ENCODE measurements at places on chromosomes 1 and 21.

DNA sequence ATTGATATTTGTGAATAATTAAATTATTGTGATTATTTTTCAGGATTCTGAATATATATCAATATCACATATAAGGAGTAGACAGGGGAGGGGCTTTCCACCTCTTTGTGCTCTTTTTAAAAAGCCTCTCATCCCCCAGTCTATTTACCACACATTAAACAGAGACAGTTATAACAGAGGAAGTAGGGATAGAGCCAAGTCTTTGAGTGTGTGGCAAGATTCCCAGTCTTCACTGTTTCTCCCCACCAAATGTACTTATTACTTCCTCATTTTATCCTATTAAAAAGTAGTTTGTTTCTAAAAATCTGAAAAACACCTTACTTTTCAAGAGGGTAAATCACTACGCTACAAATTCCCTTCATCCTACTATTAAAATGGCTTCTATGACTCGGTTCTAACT lies 46.7 kb downstream of the EPS15 start:
- no peak for DNase-seq

DNA sequence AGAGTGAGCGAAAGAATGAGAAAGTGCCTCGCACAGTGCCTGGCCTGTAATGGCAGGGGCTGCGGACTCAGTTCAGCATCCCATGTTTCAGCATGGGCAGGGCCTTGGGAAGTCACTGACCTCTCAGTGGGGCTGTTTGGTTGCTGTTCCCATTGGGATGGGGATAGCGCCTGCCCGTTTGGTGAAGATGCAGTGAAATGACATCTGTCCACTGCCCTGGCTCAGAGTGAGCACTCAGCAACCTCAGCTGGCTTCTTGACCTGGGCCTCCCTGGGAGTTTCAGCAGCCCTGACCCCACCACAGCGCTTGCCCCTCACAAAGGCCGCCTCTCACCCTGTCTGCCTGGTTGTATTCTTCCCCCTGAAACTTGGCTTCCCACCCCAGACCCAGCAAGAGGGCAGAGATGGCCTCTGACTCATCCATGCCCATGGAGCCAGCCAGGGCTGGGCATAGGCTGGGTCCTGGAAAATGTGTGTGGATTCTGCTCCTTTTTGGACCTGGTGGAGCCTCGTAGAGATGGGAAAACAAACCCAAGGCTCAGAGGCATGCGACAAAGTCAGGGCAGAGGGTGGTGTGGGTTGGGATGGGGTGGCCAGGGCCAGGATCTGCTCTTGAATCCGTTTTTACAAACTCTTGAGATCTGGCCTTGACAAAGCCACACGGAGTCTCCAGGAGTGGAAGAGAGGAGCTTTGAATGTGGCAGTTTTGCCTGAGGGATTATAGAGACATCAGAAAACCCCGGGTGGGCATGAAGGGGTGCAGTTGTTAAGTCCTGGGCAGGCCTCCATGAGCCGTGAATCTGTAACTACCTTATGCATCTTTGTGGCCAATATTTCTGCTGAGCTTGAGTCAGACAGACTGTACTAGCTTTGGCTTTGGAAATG lies 1.2 kb downstream of the XKR8 start:
- no peak for DNase-seq

DNA sequence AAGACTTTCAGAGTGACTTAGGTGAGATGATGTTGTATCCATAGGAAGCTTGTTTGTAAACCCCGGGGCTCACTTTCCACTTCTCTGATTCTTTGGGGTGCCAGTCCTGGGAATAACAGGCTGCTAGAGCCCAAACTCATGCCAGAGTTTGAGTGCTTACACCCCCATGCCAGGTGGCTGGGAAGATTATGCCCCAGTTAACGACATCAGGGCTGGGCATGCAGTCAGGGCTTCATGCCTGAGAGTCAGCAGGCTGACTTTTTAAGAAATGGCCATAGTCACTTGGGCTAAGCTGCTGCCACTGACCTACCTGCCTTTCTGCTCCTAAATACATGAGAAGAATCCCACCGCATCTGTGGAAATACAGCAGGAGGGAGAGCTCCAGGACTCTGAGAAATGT lies 425.6 kb upstream of the VAMP3 start:
- DNase-seq = no peak

DNA sequence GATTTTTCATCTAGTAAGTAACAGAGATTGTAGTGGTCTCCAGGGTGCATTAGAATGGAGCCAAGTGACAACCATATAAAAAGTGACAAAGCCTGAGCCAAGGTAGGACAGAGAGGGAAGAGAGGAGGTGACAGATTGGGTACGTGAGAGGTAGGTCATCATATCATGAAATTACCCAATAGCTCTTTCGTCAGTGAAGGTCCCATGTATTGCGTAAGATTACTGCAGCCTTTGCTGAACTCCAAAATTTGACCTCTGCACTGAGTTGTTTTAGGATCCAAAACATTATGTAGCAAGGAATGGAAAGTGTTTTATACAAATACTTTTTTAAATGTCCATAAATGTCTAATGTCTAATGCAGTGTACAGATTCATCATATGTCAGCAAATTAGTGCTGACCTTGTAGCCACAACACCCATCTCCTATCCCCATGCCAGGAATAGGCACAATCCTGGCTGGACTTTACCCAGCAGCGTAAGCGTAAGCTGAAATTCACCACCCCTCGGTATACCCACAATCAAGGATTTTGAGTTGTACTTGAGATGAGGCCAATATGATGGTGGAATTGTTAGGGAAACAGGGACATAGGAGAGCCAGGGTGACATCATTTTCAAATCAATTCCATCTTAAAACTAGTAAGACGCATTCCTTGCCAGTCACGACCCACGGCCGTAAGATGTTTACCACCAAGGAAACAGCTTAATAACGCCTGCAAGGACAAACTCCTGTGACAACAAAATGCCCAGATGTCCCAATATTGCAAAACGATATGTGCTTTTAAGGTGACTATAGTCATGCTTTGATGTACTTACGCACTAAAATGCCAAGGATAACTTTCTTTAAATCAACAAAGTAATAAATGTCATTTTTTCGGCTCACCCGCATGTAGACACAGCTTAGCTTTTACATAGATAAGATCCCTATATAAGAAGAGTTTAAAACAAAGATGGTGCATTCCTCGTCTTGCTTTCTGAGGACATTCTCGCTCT lies 38.1 kb upstream of the GREM2 start:
- no peak for DNase-seq

GRCh38 chr1:199472018-199472417 lies 555.5 kb upstream of the NR5A2 start:
- no peak for DNase-seq

DNA sequence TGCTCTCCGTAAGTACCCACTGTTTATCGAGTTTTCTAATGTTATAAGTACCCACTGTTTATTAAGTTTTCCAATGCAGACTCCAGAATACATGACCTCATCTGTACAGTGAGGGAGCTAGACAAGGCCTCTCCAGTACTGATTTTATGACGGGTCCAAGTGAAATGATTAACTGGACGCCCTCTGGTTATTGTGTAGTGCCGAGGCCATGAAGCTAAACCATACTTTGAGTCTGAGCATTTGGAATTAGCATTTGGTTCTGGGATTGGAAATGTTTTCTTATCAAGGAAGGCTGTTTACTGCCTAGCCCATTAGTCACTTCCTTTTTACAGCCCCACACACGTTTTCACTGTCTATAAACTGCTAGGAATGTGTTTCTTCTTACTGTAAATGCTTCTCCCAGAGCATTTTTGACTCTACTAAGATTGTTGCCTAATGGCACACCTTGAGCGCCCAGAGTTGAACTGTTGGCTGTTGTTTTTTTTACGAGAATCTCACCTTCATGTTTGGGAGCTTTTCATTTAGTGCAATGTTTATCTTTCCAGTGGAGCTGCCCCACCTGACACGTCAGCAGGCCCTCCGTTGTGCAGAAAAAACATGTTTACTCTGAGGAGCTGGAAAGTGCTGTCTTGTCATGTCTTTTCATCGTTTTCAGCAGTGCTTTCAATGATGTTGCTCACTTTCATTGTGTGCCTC lies 26.9 kb downstream of the SPATA46 start:
- no peak for DNase-seq

GRCh38 chr1:82466416-82466815 lies 665.7 kb downstream of the ADGRL2 start:
- no peak for DNase-seq

- DNase-seq = no peak
These were observed 29.0 kb downstream of the TRIM11 start for GRCh38 chr1:228377664-228378089.

DNA sequence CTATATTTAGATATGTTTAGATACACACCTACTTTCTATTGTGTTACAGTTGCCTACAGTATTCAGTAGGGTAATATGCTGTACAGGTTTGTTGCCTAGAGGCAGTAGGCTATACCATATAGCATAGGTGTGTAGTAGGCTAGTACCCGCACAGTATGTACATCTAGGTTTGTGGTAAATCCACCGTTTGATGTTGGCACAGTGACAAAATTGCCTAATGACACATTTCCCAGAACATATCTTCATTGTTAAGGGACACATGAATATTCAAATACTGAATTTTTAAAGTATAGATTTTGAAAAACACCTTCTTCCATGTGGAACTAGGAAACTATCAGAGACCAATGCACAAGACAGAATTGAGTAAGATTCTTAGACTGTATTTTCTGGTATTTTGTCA lies 22.6 kb upstream of the PDC start:
- no peak for DNase-seq

DNA sequence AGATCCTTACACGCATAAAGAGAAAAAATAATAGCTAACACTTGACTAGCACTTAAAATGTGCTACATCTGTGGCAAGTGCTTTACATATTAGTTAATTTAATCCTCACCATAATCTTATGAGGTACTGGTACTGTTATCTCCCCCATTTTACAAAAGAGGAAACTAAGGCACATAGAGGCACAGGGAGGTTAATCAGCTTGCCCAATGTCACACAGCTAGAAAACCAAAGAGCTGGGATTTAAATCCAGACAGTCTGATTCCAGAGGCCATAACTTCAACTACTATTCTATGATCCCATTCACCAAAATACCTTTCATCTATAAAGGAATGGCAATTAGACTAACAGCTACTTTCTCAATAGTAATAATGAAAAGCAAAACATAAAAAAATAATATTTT lies 11.7 kb downstream of the SPOCD1 start:
- DNase-seq = no peak

All from hematopoietic multipotent progenitor cell treated with erythropoietin and hydrocortisone succinate and interleukin-3 and kit ligand, for 15 days (in vitro differentiated cells).